Glutamatergic neuron (in vitro differentiated cells): ENCODE measurements at places on chromosomes 12 and 14. TPM values are rescaled to one million over a fixed set of nuclear protein-coding genes. Genes with fewer than 3 reads are reported as not detected.

DNA sequence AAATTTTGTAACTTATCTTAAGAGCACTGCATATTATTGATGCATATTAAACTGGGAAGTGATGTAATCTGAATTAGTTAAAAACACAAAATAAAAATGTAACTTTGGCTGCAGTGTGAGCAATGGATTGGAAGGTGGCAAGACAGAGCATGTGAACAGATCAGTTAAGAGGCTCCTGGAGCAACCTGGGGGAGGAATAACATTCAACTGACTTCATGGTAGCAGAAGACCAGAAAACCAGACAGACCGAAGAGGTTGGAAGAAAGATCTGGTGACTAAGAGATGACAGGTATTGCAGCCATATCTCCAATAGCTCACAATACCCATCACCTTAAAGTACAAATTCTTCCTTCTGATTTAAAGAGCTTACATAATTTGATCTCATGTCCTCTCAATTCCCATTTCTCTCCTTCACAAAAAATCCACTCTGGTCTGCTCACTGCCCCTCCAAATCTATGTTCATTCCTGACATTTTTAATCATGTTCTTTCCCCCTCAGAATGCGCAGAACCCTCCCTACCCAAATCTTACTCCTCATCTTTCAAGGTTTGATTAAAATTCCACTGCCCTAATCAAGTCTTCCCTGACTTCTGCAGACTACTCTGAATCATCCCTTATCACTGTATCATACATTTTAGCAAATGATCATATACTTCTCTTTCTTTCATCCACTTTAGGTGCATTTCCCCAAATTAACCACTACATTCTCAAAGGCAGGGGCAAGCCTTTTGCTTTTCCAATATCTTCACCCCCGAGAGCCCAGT, 51.5 kb downstream of the DUSP16 start:
- no peak for DNase-seq

GRCh38 chr12:16012117-16012516, 101.0 kb downstream of the DERA start:
- DNase-seq: no peak

GRCh38 chr14:71658261-71658860, 273.9 kb upstream of the RGS6 start:
- no peak for DNase-seq

- no peak for DNase-seq
Observed at GRCh38 chr14:37232907-37233481, 35.3 kb downstream of the MIPOL1 start.

DNA sequence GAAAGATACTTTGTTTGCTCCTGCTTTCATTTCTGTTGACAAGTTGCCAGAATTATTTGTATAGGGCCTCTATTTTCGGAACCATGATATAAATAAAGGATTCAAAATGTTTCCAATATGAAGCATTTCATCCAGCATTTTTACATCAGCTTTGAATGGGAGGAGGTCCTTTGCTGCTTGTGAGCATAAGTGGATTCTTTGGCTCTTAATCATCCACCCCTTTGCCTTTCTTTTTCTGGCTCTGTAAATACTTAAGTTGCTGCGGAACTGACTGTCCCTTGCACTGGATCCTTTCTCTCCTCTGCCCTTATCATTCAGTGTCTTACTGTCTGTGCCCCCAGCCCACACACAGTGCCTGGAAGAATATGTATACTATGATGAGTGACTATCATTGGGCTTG, 357.3 kb upstream of the RGS6 start:
- DNase-seq: no peak

GRCh38 chr12:8950702-8951478, 1.4 kb upstream of the M6PR start:
- DNase-seq: no peak

GRCh38 chr12:76422543-76423438, 74.6 kb upstream of the BBS10 start:
- no peak for DNase-seq

GRCh38 chr12:22738945-22739344, 114.0 kb downstream of the ETNK1 start:
- no peak for DNase-seq

DNA sequence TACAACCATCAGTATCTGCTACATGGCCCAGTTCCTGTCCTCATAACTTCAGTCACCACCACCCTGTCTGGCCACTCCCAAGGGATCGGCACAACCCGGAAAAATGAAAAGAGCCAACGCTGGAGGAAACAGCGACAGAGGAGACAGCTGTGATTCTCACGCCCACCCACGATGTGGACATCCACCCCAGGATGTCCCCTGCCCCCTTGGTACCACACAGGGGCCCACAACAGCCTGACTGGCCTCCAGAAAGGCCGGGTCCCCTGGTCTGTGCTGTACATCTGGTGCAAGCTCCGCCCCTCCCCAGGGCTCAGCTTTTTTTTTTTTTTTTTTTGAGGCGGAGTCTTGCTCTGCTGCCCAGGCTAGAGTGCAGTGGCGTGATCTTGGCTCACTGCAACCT, 12.5 kb downstream of the RPS6KL1 start:
- no peak for DNase-seq

- no peak for DNase-seq
Observed at GRCh38 chr14:75196468-75196867, 20.1 kb upstream of the TMED10 start.

GRCh38 chr12:10553148-10553547, 47.5 kb downstream of the EIF2S3B start:
- no peak for DNase-seq

DNA sequence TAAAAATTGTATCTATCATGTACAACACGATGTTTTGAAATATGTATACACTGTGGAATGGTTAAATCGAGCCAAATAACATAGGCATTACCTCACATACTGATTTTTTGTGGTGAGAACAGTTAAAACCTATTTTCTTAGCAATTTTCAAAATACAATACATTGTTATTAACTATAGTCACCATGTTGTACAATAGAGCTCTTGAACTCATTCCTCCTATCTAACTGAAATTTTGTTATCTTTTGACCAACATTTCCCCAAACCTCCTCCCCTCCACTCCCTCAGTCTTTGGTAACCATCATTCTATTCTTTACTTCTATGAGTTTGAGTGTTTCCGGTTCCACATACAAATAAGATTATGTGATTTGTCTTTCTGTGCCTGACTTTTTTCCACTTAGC, 6.8 kb upstream of the SLC38A2 start:
- no peak for DNase-seq

DNA sequence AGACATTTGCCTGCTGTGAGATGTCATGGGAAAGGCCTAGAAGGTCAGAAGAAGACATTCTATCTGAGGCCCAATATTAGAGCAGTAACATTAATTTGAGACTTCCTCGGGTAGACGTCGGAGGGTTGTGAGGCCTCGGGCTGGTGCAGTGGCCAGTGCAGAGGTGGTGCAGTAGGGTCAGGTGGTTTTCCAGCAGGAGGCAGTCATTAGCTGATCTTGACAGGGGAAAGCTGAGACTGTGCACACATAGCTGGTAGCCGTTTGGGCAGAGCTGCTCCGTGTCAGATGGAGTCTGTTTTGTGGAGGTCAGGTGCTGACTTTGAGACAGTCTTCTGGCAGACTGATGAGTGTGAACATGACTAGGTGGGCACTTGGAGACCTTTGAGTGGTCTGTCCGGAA, 65.7 kb upstream of the ASPG start:
- DNase-seq: no peak

DNA sequence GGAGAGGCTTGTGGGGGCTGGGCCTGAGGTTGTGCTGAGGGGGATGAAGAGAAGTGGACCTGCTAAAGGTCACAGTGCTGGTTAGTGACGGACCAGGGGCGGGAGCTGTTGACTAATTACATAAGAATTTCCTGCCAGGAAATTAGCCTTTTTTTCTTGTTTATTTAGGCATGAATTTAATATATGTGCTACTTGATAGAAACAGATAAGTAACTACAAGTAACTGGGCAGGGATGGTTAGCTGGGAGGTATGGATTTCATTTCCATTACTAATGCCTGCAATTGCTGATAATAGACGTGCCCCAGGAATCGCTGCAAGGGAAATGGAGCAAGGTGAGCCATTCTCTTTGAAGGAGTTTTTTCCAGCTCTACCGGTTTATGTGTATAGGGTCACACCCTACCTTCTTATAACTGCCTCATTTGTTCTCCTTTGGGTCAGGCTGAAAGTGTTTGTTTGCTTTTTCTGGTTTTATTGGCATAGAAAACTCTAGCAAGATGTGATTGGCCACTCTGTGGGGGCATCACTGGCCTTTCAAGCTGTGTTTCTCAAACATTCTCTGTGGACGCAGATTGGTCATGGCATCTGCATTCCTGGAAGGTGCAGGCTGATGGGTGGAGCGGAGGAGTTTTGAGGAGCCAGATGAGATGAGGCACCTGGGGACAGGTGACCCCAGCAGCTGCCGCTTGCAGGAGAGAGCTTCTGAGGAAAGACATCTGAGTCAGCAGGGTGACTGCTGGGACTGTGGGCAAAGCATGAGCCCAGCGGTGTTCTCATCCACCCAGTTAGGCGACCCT, 19.0 kb upstream of the GPRC5A start:
- no peak for DNase-seq

DNA sequence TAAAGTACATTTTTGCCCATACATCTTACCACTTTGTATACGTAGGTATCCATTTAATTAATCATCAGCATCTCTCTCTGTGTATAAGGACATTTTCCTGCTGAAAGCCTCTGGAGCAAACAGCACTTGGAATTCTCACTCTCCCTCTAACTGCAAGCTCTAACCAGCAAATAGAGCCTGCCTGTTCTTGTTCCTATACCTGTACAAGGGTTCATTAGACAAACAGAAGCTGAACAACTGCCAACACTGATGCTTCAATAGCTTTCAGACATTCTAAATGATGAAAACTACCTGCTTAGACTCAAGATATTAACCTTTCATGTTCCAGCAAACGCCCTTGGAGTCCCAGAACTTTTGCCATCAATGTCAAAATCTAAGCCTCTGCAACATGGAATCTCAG, 98.0 kb downstream of the KCNH5 start:
- DNase-seq: no peak

DNA sequence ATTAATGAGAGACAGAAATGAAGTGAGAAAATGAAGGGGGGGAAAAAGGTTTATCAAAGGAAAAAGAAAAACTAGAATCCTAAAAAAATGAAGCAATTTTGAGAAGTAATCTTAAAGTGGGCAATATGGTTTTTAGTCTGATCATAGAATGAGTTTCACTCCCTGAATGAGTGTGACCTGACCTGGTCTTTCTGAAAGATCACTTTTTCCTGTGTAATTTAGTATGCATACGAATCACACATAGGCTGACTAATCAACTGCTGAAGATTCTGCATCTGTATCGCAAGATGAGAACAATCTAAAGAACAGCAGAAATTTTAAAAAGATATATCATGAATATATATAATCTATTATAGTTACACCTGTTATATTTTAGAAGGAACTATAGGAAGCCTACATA, 11.3 kb downstream of the GNPTAB start:
- DNase-seq: no peak

- DNase-seq: no peak
Observed at GRCh38 chr12:123142518-123142840, 8.4 kb downstream of the PITPNM2 start.

DNA sequence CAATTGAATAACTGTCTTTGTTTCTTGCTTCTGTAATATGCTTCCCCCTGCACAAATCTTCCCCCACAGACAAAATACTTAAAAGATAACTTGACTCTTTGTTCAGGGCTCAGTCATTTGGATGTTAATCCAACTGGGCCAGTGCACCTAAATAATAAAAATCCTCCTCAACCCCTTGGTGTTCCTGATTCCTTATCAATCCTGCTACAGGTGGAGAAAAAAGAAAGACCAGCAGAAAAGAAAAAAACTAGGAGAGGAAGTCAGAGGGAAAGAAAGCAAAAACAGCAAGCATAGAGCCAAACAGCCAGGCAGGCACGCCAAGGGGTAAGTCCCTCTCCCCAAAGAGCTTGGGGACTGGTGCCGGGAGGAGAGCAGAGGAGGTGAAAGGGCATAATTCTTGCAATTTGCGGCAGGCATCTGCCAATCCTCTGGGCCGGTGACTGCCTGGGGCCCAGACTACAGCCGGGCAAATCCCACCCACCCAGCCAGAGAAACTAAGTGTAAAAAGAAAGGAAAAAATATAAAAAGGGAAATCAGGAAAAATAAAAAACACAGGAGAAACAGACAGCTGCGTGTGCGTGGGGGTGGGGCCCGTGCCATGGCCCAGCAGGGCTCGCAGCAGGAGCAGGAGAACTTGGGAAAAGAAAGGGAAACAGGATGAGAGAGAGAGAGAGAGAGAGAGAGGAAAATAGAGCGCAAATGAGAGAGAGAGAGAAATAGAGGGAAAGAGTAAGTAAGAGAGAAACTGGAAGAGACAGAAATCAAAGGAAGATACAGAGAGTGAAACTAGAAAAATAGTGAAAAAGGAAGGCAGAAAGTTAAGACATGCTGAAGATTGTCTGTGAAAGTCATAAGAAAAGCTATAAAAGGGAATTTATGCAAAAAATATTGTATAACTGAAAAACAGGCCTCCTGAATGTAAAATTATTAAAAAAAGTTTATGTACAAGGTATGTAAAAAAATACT, 21.4 kb downstream of the KLRK1 start:
- DNase-seq: no peak

DNA sequence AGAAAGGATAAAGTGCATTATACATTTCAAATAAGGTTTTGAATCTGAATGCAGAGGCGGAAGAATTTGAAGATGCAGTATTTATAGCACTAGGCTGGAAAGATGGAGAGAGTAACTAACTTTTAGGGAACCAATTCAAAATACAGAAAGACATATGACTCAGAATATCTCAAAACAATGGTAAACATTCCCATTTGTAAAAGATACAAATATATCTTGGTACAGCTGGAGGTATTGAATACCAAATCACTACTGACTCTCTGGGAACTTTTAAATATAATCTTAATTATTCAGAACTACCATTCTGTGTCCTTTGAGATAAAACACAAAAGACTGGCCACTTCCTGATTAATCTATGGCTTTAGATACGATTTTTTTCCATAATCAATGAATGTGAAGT, 5.1 kb downstream of the CD69 start:
- DNase-seq: no peak

DNA sequence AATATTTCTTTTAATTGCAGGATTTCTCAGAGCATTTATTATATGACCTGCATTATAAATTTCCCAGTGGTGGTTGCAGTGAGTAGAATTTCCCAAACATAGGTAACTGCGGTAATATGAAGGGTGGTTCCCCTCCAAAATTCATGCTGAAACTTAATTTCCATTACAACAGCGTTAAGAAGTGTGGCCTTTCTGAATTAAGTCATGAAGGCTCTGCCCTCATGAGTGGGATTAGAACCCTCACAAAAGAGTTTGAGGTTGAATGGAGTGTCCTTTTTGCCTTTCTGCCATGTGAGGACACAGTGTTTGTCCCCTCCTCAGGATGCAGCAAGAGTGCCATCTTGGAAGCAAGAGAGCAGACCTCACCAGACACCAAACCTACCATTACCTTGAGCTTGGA, 233.6 kb downstream of the KTN1 start:
- no peak for DNase-seq

GRCh38 chr12:15320881-15321280, 1.4 kb upstream of the PTPRO start:
- no peak for DNase-seq

GRCh38 chr12:69550569-69551350, 34.5 kb upstream of the CCT2 start:
- DNase-seq: no peak

SLC25A21 gene
- total RNA-seq: 0.91 TPM

BLTP3B gene
- total RNA-seq: 25.7 TPM

FOXM1 gene
- 12.7 TPM for total RNA-seq

KLRC2 gene
- not detected for total RNA-seq

NOXRED1 gene
- total RNA-seq: 0.69 TPM
